ENCODE measurements at places on chromosomes 1 and 21.

DNA sequence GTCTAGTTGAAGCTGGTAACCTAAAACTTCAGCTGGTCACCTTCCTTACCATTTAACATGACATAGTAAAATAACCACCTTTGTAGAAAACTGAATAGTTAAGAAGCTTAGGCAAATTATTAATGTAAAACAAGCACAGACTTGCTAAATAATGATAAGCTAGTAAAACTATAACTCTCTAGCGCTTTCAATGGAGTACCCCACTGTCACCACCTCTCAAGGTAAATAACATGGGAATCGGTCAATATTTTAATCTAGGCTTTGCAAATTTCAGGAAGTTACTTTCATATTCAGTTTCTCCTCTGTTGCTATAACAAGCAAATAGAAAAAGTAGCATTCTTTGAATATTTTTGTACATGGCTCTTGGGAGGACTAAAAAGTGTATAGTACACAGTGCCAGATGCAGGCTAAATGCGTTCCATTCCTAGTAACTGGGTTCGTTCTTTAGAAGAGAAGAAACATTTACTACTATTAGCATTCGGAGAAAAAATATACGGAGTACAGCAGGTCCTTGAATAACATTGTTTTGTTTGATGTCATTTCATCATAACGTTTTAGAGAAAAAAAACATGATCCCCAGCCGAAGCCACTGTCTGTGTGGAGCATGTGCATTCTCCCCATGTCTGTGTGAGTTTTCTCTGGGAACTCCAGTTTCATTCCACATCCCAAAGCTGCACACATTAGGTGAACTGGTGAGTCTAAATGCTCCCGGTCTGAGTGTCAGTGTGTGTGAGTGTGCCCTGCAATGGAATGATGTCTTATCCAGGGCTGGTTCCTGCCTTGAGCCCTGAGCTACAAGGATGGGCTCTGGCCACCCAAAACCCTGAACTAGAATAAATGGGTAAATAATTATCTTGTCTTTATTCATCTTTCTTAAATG lies 52.5 kb downstream of the EPRS1 start:
- no peak for DNase-seq

GRCh38 chr1:14519976-14520375 lies 78.5 kb upstream of the KAZN start:
- DNase-seq = no peak

- DNase-seq = no peak
Measured at GRCh38 chr1:153000294-153000693, 1.3 kb upstream of the SPRR3 start.

- DNase-seq = no peak
Measured at GRCh38 chr1:237470712-237471338, 419.9 kb downstream of the ZP4 start.

DNA sequence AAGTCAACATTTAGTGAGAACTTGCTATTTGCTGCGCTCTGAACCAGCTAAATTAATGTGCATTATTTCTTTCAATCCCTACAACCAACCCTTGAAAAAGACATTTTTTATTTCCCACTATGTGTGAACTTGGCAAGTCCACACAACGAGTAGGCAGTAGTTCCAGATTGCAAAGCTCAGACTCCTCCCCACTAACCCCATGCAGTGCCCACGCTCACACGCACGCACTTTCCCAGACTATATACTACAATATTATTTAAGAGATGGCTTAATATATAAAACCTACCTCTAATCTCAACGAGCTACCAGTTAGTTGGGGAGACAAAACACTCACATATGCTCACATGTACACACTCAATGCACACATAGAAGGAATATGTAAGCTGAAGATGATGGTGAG lies 671.2 kb downstream of the LMO4 start:
- no peak for DNase-seq

- no peak for DNase-seq
Measured at GRCh38 chr1:191260056-191260455, 782.4 kb upstream of the BRINP3 start.

GRCh38 chr1:25744140-25744581 lies 55.8 kb upstream of the SELENON start:
- DNase-seq = peak; percentile 7

- DNase-seq = no peak
Measured at GRCh38 chr1:194024659-194025058, 838.2 kb upstream of the B3GALT2 start.

- DNase-seq = no peak
Measured at GRCh38 chr1:38284953-38285352, 238.4 kb upstream of the POU3F1 start.

DNA sequence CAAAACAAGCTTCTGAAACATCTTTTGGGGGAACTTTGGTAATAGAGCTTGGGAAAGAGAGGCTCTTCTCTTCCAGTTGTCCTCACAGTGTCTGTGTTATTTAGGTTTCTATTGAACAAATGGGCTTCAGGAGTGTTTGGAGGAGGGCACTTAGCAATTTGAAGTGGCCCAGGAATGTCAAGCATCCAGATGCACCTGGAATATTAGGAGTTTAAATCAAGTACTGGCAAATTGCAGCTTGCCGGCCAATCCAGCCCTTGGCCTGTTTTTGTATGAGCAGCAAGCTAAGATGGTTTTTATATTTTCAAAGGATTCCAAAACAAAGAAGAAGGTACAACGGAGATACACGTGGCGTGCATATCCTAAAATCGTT lies 94.7 kb downstream of the CCDC185 start:
- no peak for DNase-seq

DNA sequence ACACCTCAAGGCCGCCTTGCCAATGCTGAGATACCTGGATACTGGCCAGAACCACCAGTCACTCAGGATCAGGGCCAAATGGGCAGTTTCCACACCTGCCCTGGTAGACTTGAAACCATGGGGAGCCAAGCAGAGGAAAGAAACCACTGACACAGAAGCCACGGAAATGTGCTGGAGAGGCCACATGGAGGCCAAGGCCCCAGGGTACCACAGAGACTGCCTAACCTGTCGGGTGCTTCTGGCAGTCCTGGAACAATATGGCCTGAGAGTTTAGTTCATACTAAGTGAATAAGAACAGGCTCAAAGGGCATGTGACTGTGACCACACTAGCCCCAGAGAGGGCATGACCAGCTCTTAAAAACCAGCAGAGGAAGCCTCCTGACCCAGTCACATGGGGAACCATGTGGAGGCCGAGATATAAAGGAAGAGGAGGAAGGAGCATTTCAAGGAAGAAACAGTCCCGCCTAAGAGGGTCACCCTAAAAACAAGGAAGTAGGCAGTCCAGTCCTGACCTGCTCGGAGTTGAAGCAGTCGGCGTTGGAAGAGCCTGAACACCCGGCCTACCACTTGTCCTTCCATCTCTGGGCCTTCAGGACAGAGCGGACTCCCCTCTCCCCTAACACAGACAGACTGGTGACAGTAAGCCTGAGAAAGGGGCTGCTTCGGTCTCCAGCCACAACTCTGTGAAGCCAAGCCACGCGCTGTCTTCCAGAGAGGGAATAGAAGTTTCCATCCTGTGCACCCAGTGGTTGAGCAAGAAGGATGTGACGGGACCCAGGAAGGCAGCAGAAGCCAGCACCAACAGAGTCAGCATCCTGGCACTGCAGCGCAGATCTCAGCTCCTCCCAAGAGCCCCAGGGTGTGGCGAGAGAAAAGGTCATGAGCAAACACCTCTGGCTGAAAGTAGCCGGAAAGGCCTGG lies at the start of gene DENND2D:
Gene DENND2D (minus strand): TSS at position 766 of the 921 bp plus-strand sequence. CDS start 187 bp downstream, at position 579.
- DNase-seq = peak; percentile 24

DNA sequence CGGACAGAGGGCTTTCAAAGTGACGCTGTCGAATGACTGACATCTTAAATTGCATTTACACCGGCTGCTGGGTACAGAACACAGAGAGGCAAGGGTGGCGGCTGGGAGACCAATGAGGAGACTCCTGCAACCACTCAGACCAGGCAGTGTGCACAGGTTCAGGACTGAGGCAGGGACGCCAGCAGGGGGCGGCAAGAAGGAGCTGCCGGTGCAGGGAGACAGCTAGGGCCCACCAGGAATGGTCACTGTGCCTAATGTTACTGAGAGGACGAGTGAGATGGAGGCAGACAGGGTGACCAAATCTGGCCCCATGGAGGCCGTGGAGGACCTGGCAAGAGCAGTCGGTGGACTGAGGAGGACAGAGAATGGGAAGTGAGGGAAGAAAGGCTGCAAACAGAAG lies 23.5 kb downstream of the GLIS1 start:
- no peak for DNase-seq

GRCh38 chr1:191671236-191671635 lies 487.0 kb upstream of the RGS18 start:
- no peak for DNase-seq

DNA sequence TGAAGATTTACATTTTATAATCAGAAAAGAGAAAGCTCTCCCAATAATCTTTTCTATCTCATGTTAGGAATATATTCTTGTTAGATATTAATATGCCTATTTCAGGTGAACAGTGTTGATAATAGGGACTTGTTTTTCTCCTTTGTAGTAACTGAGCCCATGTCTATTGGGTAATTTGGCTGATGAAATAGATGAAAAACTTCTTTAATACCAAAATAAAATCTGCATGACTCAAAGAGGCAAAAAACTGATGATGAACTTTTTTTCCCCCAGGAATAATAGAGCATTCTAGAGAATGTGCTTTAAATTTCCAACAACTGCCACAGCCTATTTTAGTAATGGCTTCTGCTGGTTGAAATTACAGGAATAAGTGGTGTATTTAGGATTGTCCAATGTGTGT lies 178.9 kb upstream of the GREM2 start:
- no peak for DNase-seq

GRCh38 chr1:204733869-204734596 lies 48.5 kb upstream of the LRRN2 start:
- DNase-seq = no peak

GRCh38 chr1:27117733-27118439 lies 37.0 kb downstream of the SLC9A1 start:
- DNase-seq = no peak

DNA sequence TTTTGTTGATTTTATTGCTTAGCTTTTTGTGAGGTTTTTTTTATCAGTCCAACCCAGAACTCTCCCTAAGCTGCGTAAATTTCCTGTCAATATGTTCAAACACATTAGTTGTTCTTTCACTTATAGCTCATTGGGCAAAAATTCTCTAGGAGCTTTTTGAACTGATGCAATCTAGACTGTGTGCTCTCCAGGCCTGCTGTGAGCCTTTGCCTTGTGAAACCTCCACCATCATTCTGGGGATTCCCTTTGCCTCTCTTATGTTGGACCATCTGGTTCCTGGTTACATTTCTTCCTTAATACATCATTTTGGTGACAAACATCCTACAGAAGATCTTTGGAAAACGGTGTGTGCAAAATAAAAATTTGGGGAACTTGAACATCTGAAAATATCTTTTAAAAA lies 247.2 kb downstream of the LRRC7 start:
- no peak for DNase-seq

GRCh38 chr1:246319083-246319714 lies 187.9 kb downstream of the SMYD3 start:
- DNase-seq = no peak

DNA sequence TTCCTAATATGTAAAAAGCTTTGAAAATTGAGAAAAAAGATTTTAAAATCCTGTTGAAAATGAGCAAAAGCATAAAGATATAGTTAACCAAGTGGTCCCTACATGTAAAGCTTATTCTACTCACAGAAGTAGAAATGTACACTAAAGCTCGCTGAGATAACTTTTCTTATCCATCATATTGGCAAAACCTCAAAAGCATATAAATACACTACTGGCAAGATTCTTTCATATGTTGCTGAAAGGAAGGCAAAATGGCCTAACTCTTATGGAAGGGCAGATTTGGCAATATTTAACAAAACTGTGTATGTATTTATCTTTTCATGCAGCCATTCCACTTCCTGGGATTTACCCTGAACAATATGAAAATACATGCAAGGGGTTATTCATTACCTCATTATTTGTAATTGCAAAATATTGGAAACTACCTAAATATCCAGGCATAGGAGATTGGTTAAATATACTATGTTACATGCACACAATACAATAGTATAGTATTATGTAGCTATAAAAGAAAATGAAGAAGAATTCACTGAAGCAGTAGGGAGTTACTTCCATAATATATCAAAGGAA lies 43.2 kb upstream of the LYPLAL1 start:
- no peak for DNase-seq

GRCh38 chr1:118189564-118189963 lies 4.5 kb upstream of the SPAG17 start:
- no peak for DNase-seq

DNA sequence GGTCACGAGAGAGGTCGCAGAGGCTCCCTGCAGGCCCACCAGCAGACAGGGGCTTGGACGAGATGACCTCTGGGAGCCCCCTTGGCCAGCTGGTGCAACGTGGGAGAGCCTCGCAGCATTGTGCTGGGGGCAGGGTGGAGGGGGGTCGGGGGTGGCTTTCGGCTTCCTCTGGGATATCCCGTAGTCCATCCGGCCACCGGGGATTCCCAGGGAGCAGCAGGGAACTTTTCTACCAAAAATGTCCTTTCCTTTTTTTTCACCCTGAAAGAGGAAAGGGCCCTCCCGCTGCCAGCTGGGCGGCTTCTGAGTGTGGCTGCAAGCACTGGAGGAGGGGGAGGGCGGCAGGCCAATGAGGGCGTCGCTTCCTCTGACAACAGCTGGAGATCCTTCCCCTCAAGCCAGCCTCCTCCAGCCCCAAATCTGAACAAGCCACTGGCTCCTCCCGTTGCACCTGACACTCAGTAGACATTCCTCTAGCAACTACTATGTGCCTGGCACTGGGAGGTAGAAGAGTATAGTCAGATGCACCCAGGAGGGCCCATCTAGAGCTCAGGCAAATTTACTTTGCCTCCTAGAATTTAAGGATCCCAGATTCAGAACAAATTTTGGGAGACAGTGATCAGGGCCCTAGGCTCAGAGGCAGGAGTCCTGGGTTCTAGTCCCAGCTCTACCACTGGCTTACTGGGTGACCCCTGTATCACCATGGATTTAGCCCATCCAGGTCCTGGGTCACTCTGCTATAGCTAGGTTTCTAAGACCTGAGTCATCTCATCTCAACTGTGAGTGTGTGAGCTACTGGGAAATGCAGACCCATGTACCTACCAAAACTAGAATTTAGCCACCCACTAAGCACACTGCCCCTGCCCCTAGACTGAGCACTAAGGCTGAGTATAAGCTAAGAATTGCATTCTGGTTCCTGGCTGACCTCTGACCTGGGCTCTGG lies 2.7 kb downstream of the MOB3C start:
- DNase-seq = peak; percentile 50

DNA sequence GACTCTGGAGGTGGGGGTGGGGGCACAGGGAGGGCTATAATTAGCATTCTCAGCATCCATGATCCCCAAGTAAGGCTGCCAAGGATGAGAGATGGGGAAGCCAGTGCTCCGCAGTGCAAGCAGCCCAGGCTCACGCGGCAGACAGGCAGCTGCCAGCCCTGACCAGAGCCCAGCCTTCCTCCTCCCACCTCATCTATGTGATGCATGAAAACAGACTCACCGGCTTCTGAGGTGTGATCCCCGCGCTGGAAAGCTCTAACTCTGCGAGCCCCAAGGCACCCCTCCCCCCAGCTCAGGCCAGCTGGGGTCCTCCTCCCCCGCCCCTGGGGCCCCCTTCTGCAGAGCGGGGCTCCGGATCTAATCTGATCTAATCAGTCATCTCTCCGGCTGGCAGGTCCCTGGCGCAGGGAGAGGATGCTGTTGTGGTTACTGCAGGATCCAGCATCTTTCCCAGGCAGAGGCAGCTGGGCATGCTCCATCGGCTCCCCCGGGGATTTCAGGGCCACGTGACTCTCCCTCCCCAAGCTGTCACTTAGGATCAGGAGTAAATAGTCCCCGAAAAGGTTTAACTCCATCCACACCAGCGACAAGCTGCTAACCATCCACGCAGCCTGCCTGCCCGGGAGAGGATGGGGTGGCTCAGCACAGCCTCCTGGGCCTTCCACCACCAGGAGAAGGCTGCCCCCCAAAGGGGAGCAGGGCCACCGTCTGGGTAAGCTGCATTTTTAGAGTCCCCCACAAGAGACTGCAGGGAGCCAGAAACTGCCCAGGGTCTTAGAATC lies at the start of gene PLEKHA6:
Gene PLEKHA6 (minus strand): TSS at position 456 of the 782 bp plus-strand sequence. CDS start 86,202 bp downstream, outside the sequence.
- DNase-seq = no peak

GRCh38 chr1:184299406-184299790 lies 87.4 kb upstream of the C1orf21 start:
- DNase-seq = no peak
